NCI-H2081 (cell line): ENCODE measurements at places on chromosomes 12 and 14.

DNA sequence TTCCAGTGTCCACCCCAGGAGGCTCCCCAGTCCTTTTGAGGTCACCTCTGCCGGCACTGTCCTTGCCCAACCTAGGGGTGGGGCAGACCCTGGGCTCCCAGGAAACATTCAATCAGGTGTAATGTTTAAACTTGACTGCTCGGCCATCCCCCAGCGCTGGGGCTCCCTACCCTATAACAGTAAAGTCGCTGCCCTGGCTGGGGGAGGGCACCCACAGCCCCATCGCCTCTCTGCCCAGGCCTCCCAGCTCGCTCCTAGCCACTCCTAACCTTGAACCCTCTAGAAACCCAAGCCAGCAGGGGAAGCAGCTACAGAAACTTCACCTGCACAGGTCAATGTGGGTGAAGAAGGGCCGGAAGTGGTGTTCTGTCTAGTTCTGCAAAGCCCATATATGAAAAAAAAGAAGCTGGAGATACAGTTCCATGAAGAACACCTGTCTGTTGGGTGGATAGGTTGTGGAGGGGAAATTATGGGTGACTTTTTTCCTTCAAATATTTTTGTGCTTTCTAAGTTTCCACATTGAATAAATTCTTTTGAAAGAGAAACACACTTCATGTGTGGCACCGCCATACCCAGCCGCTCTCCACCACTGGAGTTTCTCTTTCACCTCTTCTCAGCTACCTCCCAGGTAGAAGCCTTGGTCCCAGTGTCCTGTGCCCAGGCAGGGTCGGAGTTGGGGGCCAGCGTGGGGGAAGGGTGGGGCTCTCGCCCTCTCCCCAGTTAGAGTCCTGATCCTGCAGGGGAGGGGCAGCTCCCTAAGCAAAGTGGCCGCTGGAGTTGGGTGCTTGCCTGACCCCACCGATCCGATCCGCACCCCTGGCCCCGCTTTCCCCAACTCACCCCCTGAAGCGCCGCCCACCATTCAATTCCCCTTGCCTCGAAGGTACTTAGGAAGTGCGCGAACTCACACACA is 1.1 kb downstream of the CLMN start:
- no peak for DNase-seq

GRCh38 chr14:64675312-64675711 is 28.9 kb upstream of the PLEKHG3 start:
- no peak for DNase-seq

DNA sequence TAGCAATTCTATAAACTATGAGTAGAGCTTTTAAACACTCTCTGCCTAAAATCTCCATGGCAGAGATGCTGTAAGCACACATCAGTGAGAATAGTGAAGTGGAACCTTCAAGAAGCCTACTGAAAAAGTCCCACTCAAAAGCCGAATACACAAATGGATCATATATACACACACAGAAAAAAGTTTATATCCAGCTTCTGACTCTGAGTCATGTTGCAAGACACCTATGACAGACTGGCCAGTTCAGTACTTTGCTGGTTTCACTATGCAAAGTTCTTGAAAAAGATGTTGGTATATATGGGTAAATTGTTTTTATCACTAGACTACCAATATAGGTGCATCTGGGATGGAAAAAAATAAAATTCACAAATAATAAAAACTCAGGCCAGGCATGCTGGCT is 126.1 kb downstream of the KCNK10 start:
- DNase-seq, result no peak

DNA sequence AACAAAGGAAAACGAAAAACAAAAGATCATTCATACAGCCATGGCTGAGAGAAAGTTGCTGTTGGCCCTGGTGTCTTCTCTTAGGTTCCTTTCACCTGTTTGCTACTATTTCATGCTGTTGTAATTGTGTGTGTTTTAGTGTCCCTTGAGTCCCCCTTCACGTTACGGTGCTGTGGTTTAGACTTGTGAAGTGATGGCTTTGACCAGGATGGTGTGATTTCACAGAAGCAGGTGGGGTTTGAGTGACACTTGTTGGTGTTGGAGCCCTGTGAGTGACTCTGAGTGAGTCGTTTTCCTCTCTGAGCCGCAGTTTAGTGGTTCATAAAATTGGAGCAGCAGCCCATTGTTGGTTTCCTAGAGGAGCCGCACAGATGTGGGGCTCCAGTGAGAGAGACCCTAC is 635.4 kb downstream of the VRK1 start:
- no peak for DNase-seq

DNA sequence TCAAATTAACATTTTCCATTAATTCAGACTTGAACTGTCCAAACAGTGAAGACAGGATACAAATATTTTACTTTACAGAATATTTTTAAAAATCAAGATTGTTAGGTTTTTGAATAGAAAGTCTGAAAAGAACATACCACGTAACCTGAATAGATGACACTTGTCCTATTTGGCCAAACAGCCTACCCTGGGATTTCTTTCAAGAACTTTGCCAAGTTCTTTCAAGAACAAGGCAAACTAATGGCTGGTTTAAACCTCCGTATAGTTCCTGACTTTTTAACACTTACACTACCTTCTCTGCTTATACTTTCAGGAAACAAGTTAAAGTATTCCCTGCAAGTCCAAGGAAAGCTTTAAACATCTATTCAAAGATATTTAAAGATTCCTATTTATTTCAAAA is 35.0 kb downstream of the MAP4K5 start:
- DNase-seq, result no peak

DNA sequence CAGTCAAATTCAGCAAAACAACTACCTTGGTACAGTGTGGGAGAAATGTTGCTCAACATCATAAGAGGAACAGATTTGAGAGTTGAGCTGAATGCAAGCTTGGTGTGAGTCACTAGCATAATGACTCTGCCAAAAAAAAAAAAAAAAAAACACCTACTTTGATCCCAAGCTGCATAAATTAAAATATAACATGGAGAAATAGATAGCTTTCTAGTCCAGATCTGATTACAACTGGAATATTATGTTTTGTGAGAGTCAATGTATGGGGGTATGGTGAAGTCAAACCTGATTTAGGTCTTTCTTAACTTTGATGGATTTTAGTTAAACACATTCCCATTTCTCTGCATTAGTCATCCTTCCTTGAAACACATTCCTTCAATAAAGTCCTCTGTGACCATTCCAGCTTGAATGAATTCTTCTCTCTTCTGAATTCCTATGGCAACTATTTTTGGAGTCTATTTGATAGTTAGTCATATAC is 188.1 kb downstream of the SLC5A8 start:
- no peak for DNase-seq
